Left kidney (tissue), 8 donors: ENCODE measurements at places on chromosomes 12 and 14. TPM values are rescaled to one million over a fixed set of nuclear protein-coding genes. Genes with fewer than 3 reads are reported as not detected.

Gene DTX3
- 65.0 TPM for polyA plus RNA-seq

Gene CRIP2
- 87.4 TPM for polyA plus RNA-seq

Gene TAS2R7
- polyA plus RNA-seq = not detected

GRCh38 chr14:89379006-89379405 lies 38.0 kb downstream of the FOXN3 start:
- DNase-seq = no peak

GRCh38 chr12:40192704-40193255 lies 32.0 kb upstream of the LRRK2 start:
- DNase-seq = no peak

- DNase-seq = no peak
Measured at GRCh38 chr14:89126461-89126860, 290.6 kb downstream of the FOXN3 start.

DNA sequence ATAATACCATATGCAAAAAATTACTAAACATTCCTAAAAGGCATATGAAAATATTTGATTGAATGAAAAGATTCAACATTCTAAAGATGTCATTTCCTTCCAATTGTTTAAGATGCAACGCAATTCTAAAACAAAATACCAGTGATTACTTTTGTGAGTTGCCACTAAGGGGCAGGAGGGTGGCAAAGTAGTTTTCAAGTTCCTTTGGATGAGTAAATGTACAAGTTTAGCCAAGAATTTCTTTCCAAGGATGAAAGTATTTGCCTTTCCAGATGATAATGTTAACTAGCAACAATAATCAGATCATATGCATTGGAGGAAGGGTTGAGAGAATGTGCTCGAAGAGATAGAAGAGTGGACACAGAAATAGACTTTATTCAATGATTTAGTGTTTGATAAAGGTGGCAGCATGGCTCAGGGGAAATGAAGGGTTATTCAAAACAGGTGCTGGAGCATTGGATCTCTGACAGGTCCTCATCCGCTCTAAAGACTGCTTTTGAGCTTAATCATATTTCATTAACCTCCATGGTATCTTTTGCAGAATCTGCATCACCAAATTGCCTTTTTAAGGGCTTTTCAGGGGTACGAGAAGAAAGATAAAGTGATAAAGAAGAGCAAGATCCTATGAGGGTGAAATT lies 678.5 kb upstream of the TBX3 start:
- DNase-seq = no peak

GRCh38 chr14:54169254-54169924 lies 212.8 kb upstream of the BMP4 start:
- DNase-seq = no peak

- DNase-seq = peak; percentile 72
Measured at GRCh38 chr12:19915392-19916195, 452.7 kb upstream of the PDE3A start.

GRCh38 chr12:95593266-95593871 lies 42.1 kb upstream of the USP44 start:
- DNase-seq = no peak

DNA sequence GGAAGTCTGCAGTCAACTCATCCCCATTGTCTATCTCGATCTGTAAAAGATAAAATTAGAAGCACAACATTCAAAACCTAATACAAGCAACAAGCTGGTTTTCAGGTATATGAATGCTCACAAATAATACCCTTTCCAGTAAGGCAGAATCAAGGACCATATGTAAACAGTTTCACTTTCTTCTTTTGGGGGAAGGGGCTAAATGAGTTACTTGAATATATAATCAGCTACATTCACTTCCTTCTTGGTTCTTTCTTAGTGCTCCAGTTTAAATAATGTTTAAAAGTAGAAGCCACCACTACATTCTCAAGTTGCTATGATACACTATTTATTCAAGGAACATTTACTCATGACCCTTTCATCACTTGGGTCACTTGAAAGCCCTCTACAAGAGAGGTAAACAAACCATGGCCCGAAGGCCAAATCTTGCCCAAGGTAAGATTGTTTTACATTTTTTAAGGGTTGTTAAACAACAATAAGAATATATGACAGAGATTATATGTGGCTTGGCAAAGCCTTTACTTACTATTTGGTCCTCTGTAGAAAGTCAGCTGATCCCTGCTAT lies 10.3 kb downstream of the TWF1 start:
- DNase-seq = no peak

DNA sequence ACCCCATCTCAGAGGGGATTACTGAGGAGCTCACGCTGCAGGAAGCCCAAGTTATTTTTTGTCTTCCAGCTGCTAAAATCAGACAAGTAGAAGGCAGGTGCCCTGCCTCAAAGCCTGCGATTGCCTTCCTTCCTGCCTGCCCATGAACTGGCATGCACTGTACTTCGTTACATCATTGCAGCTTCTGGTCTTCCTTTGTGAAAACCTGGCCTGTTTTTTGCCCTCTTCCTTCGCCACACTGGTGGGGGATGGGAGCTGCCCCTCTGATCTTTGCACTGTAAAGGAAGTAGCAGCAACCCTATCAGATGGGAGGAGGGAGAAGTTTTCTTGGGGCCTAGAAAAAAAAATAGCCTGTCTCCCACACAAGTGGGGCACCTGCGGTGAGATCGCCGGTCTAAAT lies 1098.7 kb downstream of the BCL11B start:
- no peak for DNase-seq

GRCh38 chr14:49882826-49883694 lies 9.8 kb upstream of the ARF6 start:
- no peak for DNase-seq

GRCh38 chr14:39673734-39674133 lies 241.5 kb upstream of the FBXO33 start:
- DNase-seq = no peak

- no peak for DNase-seq
Measured at GRCh38 chr14:56650048-56650447, 70.5 kb downstream of the TMEM260 start.

DNA sequence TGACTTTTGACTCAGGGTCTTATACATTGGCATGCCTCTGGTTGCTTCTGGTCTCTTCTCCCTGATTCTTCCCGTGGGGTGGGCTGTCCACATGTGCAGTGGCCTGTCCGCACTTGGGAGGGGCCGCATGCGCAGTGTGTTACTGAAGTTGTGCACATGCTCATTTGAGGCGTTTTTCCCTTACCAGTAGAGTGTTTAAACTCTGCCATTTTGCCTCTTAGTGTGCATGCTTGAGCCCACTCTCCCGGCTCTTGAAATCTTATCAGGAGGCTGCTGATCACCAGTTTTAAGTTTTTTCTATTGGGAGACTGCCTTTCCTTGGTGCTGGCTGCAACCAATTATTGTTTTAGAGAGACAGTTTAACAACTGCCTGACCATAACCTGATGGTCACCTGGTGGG lies 32.1 kb upstream of the HECTD1 start:
- no peak for DNase-seq

- DNase-seq = no peak
Measured at GRCh38 chr14:75418850-75419768, 8.7 kb upstream of the JDP2 start.

- no peak for DNase-seq
Measured at GRCh38 chr12:11901701-11902524, 168.8 kb upstream of the BCL2L14 start.

GRCh38 chr12:19177754-19178153 lies 48.2 kb downstream of the PLEKHA5 start:
- DNase-seq = no peak

GRCh38 chr14:51724650-51725049 lies 72.9 kb downstream of the FRMD6 start:
- DNase-seq = no peak

GRCh38 chr12:83538361-83538965 lies 851.8 kb downstream of the TMTC2 start:
- no peak for DNase-seq
